ENCODE measurements at places on chromosomes 1 and 21.

DNA sequence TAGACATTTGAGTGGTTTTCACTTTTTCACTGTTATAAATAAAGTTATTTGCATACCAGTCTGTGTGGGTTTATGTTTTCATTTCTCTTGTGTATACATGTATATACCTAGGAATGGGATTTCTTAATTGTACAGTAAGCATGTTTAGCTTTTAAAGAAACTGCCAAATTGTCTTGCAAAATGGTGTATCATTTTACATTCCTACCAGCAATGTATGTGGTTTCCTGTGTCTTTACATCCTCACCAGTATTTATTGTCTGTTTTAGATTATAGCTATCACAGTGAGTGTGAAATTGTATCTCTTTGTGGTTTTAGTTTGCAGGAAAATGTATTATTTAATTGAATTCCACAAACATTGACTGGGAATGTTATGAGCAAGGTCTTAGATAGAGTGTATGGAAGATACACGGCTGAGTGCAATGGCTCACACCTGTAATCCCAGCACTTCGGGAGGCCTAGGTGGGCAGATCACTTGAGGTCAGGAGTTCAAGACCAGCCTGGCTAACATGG is 57.3 kb downstream of the MACF1 start:
- DNase-seq: no peak

DNA sequence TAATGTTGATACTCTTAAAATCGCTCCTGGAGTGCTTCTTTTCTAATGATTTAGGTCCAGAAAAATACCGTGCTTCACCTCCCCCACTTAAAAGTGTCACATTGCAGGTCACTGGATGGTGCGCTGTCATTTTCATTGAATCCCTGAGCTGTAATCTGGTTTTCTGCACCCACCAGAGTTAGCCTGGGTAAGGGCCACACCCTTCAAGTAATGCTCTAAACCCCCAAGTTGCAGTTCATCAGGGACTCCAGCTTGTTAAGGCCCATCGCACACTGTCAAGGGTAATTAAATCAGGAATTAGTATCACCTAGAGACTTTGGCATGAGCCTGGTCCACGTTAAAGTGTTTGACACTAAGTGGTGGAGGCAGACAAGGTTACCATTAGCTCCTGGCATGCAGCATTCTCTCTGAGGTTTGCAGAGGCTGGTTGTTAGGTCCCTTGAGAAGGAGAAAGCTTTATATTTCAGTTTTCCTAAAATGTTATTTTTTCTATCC is 34.0 kb downstream of the ASTN1 start:
- DNase-seq: no peak

GRCh38 chr1:54866801-54867716 is 19.9 kb downstream of the DHCR24 start:
- DNase-seq: no peak

DNA sequence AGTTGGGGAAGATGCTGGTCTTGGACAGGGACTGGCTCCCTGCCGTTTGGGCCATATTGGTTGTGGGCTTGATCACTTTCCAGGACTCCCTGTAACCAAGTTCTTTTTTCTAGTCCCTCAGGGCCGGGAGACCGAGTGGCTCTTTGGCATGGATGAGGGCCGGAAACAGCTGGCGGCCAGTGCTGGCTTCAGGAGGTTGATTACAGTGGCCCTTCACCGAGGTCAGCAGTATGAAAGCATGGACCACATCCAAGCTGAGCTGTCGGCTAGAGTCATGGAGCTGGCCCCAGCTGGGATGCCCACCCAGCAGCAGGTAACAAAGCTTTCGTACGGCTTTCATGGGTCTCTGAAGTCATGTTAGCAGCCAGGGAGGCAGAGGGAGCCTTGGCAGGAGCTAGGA is 4.3 kb downstream of the METTL13 start:
- no peak for DNase-seq
